ENCODE measurements at places on chromosomes 12 and 14. TPM values are rescaled to one million over a fixed set of nuclear protein-coding genes. Genes with fewer than 3 reads are reported as not detected.

DNA sequence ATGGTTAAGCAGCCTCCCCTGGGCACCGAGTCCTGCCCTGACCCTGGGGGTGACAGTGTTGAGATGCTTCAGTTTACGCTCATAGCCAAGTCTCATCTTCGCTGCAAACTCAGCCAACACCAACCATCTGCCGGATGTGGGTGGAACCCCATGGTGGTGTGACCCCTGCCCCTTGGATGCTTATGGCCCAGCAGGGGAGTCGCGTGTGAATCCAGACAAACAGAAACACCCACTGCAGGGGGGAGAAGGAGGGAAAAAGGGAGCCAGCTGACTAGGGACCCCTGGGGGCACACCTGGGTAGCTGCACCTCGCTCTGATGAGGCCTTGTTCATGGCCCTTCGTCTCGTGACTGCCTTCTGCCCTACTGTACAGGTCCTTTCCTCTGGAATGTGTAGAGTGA, 23.8 kb downstream of the AACS start:
- DNase-seq: no peak

GRCh38 chr12:124949779-124950728, 35.6 kb upstream of the UBC start:
- DNase-seq: no peak

DNA sequence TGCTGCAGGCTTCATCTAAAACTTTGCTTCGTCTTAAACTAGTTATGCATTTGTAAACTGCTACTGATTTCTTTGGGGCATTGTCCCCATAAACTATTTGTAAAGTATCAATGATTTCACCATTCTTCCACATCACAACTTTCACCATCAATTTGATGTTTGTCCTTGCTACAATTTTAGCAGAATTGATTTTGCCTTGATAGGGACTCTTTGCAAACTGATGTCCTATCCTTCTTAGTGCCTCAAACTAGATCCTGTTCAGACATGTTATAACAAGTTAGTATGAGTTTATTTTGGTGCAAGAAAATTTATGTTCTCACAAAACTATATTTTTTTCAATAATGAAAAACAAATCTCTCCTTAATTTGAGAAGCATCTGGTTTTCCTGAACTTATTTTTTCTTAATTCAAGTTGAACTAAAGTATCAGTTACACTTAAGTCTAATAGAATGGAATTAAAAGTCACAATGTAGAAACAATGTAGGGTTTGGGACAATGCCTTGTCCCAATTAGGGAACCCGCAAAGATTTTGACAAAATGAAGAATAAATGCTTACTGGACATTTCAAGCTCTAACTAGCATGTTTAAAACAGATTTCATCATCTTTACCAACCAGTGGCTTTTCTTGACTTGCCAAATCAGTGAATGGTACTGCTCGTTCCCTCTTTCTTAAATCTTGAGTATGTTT, 10.1 kb upstream of the ARID4A start:
- no peak for DNase-seq

GRCh38 chr12:100153131-100153530, 10.5 kb upstream of the BLTP3B start:
- no peak for DNase-seq

The NR2C1 gene
- 18.7 TPM for total RNA-seq

The AKAP3 gene
- total RNA-seq: 2.3 TPM

DNA sequence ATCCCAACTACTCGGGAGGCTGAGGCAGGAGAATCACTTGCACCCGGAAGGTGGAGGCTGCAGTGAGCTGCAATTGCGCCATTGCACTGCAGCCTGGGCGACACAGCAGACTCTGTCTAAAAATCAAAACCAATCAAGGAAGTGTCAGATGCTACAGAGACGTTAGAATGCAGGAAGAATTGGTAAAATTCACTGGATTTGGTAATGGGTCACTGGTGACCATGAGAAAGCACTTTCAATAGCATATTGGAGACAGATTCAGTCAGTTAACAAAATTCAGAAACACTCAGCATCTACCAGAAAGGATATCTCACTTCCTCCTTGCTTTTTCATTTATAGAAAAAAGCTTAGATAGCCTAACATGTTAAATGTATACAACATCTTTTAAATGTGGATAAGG, 17.5 kb downstream of the BIN2 start:
- no peak for DNase-seq

GRCh38 chr14:87161502-87161901, 831.5 kb downstream of the GALC start:
- no peak for DNase-seq

The KRT8 gene
- 3.5 TPM for total RNA-seq

The CCDC38 gene
- not detected for total RNA-seq

DNA sequence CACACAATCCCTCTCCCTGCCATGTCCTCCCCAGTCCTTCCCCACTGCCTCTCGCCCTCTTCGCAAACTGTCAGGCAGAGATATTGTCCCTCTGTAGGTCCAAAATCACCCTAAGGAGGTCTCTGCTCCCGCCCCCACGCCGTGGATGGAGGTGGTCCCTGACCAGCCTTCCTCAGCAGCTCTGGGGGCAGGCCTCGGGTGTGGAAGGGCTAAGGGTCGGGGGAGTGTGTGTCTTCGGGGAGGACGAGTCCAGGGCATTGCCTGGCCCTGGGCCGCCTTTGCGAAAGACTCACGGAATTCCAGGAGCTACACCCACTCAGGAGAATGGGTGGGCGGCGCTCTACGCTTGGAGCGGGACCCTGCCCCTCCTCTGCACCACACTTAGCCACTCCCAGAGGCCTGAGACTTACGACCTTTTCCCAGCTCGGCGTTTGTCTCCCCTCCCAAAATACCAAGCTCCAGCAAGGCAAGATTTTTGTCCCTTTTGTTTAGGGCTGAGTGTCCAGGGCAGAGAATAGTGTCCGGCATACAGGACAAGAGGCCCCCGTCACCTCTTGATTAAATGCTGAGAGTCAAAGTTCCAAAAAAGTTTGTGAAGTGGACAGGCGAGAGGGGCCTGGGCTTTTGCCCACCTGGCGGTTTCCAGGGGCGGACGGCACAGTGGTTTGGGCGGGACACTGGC, 881 bp downstream of the PYGL start:
- DNase-seq: no peak

- no peak for DNase-seq
These were observed 110.7 kb downstream of the NCOR2 start for GRCh38 chr12:124456652-124457152.

DNA sequence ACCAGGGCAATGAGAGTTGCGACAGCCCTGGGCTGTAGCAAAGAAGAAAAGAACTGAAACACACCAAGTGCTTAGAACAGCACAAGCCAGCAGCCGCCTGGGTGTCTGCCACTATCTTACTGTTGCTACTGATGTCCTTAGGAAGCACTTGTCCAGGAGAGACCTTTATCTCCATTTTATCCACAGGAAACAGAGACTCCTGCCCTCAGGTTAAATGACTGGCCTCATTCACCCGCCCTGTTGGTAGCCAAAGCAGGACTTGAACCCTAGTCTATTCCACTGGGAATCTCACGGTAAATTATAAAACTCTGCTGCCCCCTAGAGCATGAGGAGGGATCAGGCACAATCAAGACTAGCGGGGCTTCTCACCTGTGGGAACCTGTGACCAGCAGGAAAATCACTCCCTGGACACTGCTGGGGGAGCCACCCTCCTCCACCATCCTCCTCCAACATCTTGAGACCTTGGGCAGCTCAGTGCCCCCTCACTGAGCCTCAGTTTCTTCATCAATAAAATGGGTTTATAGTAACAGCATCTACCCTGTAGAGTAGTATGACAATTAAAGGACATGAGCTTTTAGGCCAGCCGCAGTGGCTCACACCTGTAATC, 20.5 kb upstream of the TESC start:
- no peak for DNase-seq

The TAS2R43 gene
- 0.36 TPM for total RNA-seq
